ENCODE measurements at places on chromosomes 1 and 21. TPM values are rescaled to one million over a fixed set of nuclear protein-coding genes. Genes with fewer than 3 reads are reported as not detected.

DNA sequence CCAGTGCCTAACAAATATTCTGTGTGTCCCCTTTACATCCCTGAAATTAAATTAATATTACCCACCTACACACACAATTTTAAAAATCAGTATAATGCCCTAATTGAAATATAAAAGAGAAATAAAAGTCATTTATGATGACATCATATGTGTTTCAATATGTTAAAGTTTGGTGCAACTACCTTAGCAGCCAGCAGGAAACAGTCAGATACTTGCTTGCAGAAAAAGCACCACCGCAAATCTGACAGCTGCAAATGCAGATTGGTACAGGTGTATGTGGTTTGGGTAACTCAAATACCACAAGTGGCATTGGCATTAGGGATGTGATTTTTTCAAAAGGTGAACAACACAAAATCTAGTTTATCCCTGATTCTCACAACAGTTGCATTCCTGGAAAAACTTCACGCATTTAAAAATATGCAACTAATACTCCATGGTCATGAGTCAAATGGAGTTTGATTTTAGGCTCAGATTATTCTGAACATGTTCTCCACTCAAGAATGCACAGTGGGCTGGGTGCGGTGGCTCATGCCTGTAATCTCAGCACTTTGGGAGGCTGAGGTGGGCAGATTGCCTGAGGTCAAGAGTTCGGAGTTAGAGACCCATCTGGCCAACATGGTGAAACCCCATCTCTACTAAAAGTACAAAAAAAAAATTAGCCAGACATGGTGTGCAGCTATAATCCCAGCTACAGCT lies 106.3 kb downstream of the EDEM3 start:
- no peak for DNase-seq

GRCh38 chr21:36156815-36157670 lies at the start of gene DOP1B:
TSS of gene DOP1B (plus strand) at chr21:36156824. CDS start at chr21:36164734, 7,910 bp downstream.
- DNase-seq, result peak; percentile 48

DNA sequence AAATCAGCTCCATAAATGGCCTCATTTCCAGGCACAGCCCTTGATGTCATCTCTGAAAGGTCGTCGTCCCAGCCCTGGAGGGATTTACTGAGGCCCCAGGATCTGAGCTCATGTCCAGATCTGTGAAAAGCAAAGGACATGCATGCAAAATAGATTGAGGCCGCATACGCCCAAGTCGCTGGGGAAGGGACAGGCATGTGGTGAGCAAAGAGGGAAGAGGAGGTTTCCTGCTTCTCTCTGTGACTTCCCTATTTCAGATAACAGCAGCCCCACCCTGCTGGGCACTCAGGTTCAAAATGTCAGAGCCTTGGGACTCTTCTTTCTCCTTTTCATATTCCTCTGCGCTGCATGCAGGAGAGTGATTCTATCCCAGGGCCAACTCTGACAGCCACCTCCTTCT lies 197.2 kb downstream of the ADSS2 start:
- DNase-seq, result no peak

DNA sequence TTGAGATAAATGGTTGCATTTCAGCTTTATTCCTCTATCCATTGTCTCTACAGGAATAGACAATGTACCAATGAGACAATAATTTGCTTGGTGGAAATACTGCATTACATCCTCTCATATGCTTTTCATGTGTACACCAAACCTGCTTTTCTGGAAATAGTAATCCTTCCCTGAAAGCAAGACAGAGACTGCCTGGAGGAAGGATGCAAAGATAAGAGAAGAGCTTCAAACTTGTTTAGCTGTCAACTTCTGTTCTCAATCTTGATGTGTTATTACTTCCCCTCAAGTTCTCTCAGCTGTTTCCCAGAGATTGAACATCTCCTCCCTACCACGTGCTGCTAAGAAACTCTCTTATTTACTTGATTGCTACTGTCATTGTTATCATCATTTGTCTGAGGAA lies 1125.4 kb upstream of the TMPRSS15 start:
- no peak for DNase-seq

DNA sequence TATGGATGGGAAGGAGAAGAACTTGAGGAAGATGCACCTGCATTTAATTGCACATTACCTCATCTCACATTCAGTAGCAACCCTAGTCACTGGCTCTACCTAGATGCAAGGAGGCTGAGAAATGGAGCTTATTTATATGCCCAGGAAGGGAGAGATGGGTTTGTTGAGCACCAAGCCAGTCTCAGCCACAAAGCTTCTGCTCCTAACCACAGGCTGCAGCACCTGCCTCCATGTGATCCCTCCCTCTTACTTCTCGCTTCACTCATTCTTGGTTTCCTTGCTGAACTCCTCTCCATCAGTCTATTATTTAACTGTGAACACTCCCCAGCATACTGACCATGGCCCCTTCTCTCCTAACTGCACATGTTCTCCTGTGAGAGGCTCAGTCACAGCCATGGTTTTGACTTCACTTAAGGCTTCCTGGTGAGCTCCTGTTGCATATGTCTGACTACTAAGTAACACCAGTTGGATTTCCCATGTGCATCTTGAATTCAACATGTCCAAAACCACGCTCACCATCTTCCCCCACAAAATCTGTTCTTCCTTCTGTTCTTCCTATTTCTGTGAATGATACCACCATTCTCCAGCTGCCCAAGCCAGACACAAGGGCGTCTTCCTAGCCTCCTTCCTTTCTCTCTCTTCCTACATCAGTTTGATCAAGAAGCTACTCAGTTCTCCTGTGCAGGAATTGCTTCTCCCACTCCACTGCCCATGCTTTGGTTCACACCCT lies 139.8 kb downstream of the AK5 start:
- DNase-seq, result no peak

- DNase-seq, result no peak
Measured at GRCh38 chr1:19220991-19221390, 10.9 kb upstream of the UBR4 start.

GRCh38 chr1:222087221-222087920 lies 345.5 kb upstream of the DUSP10 start:
- DNase-seq, result no peak

DNA sequence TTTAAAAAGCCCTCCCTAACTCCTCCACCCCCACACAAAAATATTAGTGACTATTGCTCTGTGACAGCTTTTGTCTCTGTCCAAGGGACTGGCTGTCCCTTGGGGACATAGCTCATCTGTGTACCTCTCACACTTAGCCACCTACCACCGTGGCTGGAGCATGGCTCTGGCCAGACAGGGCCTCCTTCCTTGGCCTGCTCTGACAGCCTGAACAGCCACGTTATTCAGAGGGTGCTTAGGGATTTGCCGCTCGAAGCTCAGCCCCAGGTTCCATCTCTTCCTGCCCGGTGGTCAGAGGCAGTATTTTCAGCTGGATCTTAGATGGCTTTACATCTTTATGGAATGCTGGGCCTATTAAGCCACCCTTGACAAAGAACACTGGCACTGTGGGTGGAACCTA lies 6.1 kb upstream of the CELSR2 start:
- no peak for DNase-seq

DNA sequence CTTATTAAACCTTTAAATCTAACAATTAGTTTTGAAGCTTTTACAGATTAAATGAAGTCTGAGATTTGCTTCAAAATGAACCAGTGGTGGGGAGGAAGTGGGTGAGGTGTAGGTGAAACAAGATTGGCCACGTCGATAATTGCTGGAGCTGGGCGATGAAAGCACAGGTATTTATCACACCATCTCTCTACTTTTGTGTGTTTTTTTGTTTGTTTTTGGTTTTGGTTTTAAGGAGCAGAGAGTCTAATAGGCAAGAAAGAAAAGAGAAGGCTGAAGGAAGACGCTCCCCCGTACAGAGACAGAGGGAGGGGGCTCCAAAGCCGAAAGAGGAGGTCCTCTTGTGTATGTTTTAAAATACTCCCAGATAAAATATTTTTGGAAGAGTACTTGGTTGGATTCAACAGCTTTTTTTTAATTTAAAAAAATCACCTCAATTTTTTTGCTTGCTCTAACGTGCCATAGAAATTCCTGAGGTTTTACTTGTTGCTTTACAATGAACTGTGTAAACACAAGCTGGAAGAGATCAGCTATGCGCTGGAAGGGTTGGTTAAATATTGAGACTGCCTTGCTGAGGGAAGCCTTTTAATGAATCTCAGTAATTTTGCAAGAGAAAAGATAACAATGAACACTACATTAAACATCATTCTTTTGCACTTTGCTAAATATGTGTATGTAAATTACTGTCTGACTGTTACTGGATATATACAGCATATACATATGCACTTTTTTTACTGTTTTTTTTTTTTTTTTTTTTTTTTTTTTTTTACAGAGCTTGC lies 6.7 kb upstream of the LGALS8 start:
- DNase-seq, result no peak

GRCh38 chr21:45424854-45425795 lies 20.2 kb downstream of the COL18A1 start:
- no peak for DNase-seq

DNA sequence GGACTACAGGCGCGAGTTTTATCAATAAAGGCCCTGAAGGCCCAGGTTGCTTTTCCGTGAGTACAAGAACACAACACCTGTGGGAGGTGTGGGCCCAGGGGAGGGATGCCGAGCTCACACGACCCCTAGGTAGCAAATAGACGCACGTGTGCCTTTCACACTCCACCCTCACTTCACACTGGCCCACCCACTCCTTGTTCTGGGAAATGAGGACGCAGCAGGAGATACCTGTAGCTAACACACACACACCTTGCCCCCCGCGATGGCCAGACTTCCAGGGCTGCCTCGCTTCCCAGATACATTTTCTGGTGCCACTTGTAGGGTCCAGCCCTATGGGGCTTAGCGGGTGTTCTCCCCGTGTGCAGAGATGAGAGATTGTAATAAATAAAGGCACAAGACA lies 4.3 kb upstream of the CCDC27 start:
- no peak for DNase-seq

DNA sequence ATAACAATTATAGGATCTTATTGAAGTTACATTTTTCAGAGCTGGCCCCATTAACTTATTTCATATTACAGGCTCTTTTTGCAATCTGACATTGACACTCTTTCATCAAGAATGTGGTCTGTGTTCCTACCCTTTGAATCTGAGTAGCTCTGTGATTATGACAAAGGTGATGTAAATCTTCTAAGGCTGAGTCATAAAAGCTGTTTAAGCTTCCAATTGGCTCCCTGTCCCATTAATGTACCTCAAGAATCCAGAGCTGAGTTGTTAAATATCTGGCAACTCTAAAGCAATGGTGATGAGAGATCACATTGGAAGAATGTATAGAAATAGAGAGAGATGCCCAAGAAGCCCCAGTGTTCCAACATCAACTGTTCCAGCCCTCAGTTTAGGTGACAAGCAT lies 178.5 kb upstream of the DEPDC1 start:
- DNase-seq, result no peak

DNA sequence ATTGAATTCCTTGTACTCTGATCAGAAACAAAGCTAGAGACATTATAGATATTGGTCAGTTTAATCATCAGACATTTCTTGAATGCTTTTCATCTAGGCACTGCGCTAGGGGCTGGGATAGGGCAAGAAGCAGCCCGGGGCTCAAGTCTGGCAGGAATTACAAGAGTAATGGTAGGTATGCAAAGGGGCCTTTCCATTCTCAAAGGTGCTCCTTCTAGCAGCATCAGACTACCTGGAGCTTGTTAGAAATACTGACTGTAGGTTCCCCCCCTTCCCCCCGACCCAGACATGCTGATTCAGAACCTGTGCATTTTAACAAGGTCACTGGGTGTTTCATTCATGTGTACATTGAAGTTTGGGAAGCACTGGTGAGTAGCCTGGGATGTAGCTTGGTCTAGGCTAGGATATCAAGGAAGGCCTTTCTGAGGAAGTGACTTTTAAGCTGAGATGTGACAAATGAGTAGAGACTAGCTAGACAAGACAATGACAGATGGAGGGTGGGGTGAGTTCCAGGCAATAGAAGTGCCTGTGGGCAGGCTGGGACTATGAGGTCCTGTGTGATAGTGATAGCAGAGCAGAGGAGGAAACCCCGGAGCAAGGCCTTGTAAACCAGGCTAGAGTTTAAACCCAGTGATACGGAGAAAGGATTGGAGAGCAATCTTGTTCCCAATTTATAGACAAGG lies 26.3 kb downstream of the NFASC start:
- DNase-seq, result no peak

DNA sequence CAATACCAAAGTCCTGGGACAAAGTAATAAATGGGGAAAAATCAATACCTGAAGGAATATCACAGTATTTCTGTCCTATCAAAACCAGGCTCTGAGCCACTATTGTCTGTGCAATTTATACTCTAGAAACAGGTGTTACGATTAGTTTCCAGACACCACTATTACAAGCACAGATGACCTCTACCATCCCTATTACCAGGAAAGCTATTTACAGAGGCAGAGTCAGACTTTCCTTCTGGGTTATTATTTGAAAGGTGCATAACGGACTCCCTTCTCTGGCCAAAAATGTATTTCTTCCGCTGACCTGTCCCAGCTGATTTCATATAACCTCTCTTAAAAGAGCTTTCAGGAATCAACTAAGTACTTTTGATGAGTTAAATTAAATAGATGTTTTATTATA lies 154.6 kb upstream of the LRRC7 start:
- no peak for DNase-seq

GRCh38 chr1:49356594-49356993 lies 579.9 kb upstream of the BEND5 start:
- no peak for DNase-seq

DNA sequence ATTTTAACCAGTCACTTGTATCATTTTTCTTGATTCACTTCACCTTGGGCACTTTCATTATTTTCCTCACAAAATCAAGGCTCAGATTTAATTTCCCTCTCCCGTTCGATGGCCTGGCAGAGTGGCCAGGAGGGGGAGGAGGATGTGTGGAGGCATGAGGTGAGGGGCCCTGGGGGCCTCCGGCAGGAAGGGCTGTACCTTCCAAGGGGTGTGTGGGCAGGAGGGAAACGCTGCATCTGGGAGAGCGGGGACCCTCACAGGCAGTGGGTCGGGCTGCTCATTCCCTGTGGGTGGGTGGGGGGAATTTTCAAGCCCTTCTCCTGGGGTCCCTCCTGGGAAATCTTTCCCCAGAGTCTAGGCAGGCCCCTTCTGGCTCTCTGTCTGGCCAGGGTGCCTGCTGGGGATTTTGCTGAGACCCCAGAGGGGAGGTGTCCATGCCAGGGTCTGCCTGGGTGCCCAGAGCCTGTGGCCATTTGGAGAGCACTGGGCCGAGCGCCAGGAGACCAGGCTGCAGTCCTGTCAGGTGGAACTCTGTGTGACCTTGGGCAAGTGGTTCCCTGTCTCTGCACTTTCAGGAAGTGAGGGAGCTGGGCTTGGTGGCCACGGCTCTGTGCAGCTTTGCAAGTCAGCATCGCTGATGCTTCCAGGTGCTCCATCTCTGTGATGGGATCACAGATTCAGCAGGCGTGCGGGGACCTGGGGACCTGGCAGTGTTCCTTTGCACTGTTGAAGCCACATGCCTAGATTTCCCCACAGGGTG lies 81.9 kb upstream of the C1orf174 start:
- DNase-seq, result no peak

DNA sequence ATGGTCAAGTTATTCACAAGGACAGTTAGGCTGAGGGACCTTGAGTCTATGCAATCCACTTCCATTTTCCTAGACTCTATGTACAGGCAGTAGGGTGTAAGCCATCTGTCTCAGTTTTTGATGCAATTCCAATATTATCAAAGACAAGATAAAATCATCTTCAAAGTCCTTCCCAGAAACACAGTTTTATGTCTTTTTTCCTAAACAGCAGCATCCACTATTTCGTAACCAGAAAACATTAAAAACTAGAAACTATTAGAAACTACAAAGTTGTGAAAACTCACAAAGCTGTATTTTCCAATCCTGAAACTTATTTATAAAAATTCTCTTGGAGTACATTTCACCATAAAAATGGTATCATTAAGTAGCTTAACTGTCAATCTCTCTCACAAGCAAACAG lies 93.8 kb downstream of the EPS15 start:
- no peak for DNase-seq

TRIM46 gene
- total RNA-seq, result 32.6 TPM

S100A1 gene
- 0.54 TPM for total RNA-seq

LAMC2 gene
- total RNA-seq, result under 0.01 TPM

GSTM5 gene
- total RNA-seq, result 0.27 TPM

KRTAP27-1 gene
- not detected for total RNA-seq

ACKR1 gene
- total RNA-seq, result 0.27 TPM

Measured in hematopoietic multipotent progenitor cell (in vitro differentiated cells).